MCF 10A (cell line): ENCODE measurements at places on chromosomes 2 and 18. TPM values are rescaled to one million over a fixed set of nuclear protein-coding genes. Genes with fewer than 3 reads are reported as not detected.

DNA sequence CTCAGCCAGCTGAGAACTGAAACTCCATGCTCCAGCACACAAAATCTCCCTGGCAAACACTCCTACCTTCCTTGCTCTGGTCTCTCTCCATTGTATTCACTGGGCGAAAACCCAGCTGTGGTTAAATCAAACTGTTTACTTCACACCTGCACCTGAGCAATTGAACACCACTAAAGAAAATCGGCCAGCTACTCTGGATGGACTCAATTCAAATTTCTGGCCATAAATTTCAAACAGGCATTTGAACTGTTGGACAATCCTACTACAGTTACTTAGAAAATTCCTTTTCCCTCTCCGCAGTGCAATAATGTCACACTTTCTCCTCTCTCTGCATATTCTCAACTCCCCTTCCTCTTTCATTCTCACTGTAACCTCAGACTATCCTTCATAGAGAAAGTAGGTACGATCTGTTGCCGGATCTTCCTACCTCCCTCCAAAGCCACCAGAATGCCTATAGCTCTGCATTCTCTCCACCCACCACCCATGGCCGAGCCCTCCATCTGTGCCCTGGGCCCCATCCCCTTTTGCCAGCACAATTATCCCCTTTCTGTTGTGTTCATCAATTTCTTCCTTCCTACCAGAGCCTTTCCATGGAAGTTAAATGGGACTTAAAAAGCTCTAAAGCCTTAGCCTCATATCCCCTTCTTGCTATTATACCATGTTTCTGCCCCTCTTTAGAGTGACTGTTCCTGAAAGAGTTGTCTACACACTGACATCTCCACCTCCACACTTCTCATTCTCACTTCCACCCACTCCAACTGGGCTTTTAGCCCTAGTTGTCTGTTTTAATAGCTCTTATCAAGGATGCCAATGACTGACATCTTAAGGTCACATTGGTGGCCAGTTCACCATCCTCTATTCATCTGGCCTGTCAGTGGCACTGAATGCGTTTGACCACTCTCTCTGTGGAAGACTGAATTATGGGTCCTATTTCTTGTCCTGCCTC lies 127.5 kb upstream of the SLC1A4 start:
- peaks cover 15% of the 10 kb centered on the region for H3K4me1 ChIP-seq
- H3K27me3 ChIP-seq: no peaks in the 10 kb centered on the region
- no peak for DNase-seq
- H3K4me3 ChIP-seq: no peak overlapping the region
- no peak overlapping the region for H3K27ac ChIP-seq
- H3K36me3 ChIP-seq: no peaks in the 10 kb centered on the region

DNA sequence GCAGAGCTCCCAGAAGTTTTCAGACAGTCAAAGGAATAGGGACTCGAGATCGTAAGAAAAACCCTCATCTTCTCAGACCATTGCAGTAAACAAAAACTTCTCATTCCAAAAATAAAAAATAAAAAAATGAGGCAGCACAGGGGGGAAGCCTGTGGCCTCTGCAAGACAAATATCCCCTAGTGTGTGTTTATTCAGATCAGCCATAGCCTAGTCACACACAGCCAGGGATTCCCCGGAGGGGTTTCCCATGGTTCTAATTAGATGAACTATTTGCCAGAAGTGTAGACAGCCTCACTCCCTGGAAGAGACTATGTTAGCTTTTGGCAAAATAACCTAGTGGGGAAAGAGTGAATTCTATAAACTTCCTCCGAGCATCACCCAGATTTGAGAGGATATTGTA lies 122.9 kb upstream of the KLF7 start:
- H3K4me1 ChIP-seq: peaks cover under 1% of the 10 kb centered on the region
- H3K27ac ChIP-seq: no peak overlapping the region
- no peak for DNase-seq
- no peak overlapping the region for H3K4me3 ChIP-seq
- no peaks in the 10 kb centered on the region for H3K27me3 ChIP-seq

DNA sequence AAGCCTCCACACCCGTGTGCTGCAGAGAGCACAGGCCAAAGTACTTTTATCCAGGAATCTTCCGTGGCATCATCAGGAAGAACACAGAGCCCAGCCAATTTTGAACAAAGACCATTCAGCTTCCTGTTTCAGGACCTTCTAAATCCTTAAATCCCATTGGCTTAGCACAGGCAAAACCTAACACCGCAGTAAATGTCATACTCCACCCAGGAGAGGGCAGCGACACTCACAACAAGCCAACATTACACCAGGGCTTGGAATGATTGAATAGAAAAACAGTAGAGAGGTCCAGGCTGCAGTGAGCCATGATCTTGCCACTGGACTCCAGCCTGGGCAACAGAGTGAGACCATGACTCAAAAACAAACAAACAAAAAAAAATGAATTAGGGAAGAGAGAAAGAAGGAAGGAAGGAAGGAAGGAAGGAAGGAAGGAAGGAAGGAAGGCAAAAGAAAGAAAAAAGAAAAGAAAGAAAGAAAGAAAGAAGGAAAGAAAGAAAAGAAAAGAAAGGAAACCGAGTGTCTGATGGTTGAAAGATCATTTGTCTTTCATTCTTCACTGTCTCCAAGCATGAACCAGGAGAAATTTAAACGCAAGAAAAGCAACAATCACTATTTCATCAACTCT lies 144.6 kb upstream of the SATB2 start:
- H3K27ac ChIP-seq: no peak overlapping the region
- no peaks in the 10 kb centered on the region for H3K4me1 ChIP-seq
- no peak overlapping the region for H3K4me3 ChIP-seq
- DNase-seq: peak; percentile 26

- no peaks in the 10 kb centered on the region for H3K4me1 ChIP-seq
- H3K27ac ChIP-seq: no peak overlapping the region
- H3K4me3 ChIP-seq: no peak overlapping the region
Observed at GRCh38 chr2:141301551-141301950, 829.3 kb downstream of the LRP1B start.

GRCh38 chr2:53484531-53484930 lies 283.1 kb upstream of the CHAC2 start:
- no peak for DNase-seq
- no peak overlapping the region for H3K4me3 ChIP-seq
- H3K27me3 ChIP-seq: no peaks in the 10 kb centered on the region

DNA sequence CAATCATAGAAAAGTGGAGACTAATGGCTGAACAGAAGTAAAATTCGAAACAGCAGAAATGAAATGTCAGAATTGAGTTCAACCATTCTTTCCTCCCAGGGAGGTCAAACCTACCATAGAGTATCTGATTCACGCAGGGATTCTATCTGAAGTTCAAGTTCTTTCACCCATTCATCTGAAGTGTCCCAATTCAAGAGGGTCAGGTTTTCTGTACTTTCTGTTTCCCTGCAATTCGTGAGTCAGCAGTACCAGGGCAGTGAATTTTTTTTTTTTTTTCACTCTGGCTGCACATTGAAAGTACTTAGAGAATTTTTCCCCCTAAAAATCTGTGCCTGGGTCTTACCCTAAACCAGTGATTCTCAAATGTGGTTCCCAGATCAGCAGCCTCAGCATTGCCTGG lies 40.9 kb upstream of the CCDC88A start:
- no peaks in the 10 kb centered on the region for H3K36me3 ChIP-seq
- no peaks in the 10 kb centered on the region for H3K27me3 ChIP-seq
- no peaks in the 10 kb centered on the region for H3K4me1 ChIP-seq
- H3K4me3 ChIP-seq: no peak overlapping the region
- peak; percentile 15 for DNase-seq

GRCh38 chr18:35386600-35387100 lies 9.5 kb upstream of the ZNF396 start:
- H3K4me3 ChIP-seq: no peak overlapping the region
- H3K36me3 ChIP-seq: no peaks in the 10 kb centered on the region
- H3K4me1 ChIP-seq: peaks cover 9% of the 10 kb centered on the region
- H3K27ac ChIP-seq: no peak overlapping the region

The SGPP2 gene
- 33.3 and 47.4 TPM in 2 replicates for total RNA-seq

The ZDBF2 gene
- 15.6 and 21.3 TPM in 2 replicates for total RNA-seq

The RBFA gene
- 38.2 and 47.4 TPM in 2 replicates for total RNA-seq

The FAM161A gene
- 1.7 and 2.3 TPM in 2 replicates for total RNA-seq
